ENCODE measurements at places on chromosomes 5 and 9.

DNA sequence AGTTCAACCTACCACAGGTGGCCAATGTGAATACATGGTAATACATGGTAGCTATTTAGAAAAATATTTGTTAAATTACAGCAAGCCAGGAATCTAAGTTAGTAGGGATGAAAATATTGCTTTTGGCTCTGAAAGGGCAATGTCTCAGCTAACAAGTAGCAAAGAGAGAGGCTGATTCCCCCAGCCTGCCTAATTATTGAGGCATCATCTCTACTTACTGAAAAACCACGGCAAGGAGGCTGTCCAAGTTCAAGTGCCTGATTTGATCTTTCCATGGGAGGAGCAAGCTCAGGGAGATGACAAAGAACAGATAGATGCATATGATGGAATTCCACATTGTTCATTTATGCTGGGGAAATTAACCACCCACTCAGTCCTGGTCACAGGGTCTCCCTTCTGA, 28.7 kb upstream of the UBTD2 start:
- no peak for DNase-seq

DNA sequence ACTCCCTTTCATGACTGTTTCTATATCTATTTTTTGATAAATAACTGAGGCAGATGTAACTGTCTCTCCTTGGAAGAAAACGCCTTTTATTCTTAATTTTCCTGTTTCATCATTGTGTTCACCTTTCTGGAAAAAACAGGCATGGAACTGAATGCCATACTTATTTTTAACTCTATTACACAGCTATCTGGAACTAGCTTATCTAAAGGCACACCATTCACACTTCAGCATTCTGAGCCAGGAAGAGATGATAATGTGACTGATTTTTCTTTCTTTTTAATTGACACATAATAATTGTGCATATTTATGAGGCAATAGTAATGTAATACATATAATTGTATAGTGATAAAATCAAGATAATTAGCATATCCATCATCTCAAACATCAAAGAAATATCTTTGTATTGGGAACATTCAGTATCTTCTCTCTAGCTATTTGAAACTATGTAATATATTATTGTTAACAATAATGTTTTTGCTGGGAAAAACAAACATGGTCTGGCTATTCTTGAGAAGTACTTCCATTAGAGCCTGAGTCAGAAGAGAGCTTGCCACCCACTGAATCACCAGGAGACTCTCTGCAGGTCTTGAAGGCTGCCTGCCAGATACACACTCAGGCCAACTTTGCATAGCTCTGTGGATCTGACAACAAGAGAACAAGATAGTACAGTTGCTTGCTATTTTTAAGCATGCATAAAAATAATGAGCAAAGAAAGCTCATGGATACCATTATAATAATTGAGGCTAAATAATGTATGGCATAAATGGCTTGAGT, 501.0 kb upstream of the EDIL3 start:
- peak; percentile 71 for DNase-seq

DNA sequence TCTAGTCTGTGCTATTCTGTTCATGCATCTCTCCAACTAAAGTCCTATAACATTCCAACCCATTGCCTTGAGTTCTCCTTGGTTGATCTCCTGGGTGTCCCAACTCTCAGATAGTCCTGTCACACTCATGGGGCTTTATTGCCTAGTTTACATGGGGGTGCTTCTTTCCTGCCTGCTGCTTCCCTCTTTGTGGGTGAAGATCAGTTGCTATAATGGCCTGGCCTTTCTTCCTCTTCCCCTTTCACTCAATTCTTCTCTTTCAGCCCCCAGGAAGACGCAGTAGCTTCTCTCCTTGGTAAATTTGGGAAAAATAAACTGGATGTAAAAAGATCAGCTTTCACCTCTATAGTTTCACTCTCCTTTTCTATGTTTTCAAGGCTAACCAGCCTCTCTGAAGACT, 66.5 kb downstream of the PTCD2 start:
- DNase-seq: no peak

- DNase-seq: no peak
Measured at GRCh38 chr5:26649000-26649399, 389.4 kb downstream of the CDH9 start.

DNA sequence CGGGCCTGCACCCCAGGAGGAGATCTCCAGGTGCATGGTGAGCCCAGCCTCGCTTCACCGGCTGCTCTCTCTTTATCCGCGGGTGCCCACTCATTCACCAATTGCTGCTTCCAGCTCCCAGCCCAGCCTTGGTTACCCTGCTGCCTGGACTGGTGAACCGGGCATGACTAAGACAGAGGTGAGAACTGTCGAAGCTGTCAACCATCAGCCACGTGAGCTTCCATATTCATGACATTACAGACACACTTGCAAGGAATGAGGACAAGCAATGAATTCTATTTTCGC, 220.5 kb downstream of the ROR2 start:
- DNase-seq: no peak
